ENCODE measurements at places on chromosomes 3 and 15. TPM values are rescaled to one million over a fixed set of nuclear protein-coding genes. Genes with fewer than 3 reads are reported as not detected.

DNA sequence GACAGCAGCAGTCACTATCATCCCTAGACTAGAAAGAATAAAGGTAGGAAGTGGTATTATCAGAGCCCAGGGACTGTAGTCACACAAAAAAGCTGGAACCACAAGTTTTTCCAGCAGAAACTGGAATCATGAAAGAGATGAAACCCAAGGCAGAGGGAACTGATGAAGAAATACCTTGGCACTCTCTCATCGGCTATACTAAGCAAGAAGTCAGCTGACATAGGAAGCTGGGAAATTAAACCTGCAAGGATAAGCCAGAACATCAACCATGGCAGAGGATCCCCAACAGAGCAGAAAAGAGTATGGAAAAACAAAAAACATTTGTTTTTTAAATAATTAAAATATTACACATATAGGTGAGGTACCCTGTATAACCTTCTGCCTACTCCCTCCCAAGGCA, 86.5 kb downstream of the AQR start:
- H3K27me3 ChIP-seq = no peaks in the 10 kb centered on the region
- H3K27ac ChIP-seq = no peak overlapping the region
- no peak overlapping the region for H3K4me3 ChIP-seq
- H3K36me3 ChIP-seq = peaks cover 92% of the 10 kb centered on the region
- DNase-seq = no peak

DNA sequence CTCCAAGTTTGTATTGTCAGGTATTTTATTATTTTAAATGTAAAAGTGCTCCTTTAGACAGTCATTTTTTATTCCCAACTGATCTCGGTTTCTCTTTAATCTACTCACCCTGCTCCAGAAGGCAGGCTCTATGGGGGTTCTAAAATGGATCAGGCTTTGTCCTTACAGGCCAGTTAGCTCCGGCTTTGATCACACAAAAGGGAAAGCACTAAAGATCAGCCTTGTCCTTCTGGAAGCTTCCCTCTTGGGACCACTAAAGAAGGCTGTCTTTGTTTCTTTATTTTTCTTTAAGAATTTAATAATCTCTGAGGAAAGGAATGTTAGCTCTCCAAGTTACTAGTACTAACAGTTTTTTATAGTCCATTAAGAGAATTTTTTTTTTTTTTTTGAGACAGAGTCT, 560.5 kb upstream of the ZNF717 start:
- H3K4me3 ChIP-seq = no peak overlapping the region
- no peaks in the 10 kb centered on the region for H3K27me3 ChIP-seq
- H3K36me3 ChIP-seq = no peaks in the 10 kb centered on the region
- H3K27ac ChIP-seq = no peak overlapping the region

- H3K4me1 ChIP-seq = no peaks in the 10 kb centered on the region
- DNase-seq = no peak
- peaks cover 36% of the 10 kb centered on the region for H3K27me3 ChIP-seq
- H3K4me3 ChIP-seq = no peak overlapping the region
- H3K36me3 ChIP-seq = no peaks in the 10 kb centered on the region
Observed at GRCh38 chr15:47177177-47177576, 540.1 kb upstream of the SEMA6D start.

GRCh38 chr15:37360724-37361123, 260.4 kb upstream of the MEIS2 start:
- no peaks in the 10 kb centered on the region for H3K4me1 ChIP-seq
- H3K27ac ChIP-seq = no peak overlapping the region
- H3K4me3 ChIP-seq = no peak overlapping the region
- DNase-seq = no peak

DNA sequence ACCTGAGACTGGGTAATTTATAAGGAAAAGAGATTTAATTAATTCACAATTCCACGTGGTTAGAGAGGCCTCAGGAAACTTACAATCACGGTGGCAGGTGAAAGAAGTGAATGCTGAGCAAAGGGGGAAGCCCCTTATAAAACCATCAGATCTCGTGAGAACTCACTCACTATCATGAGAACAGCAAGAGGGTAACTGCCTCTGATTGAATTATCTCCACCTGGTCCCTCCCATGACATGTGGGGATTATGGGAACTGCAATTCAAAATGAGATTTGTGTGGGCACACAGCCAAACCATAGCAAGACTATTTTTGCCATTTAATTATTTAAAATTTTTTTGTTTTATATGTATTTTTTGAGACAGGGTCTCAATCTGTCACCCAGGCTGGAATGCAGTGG, 27.0 kb upstream of the KCTD6 start:
- peaks cover 13% of the 10 kb centered on the region for H3K4me1 ChIP-seq
- H3K27me3 ChIP-seq = no peaks in the 10 kb centered on the region
- no peak overlapping the region for H3K4me3 ChIP-seq
- no peaks in the 10 kb centered on the region for H3K36me3 ChIP-seq
- DNase-seq = no peak

DNA sequence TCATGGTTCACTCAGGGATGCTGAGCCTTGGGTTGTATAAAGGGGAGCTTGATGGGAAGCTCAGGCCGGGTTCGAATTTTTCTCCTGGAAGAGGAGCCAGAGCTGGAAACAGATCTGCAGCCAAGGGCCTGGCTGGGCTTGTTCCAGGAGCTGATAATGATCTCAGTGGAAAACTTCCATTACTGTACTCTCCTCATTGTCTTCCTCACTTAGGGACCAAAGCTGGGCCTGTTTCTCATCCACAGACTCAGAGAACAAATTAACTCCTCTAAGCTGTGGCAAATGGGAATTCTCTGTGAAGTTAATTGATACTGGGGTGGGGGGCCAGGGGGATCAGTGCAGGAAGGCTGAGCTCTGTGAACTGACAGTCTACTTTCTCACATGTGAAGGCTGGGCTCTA, 92.0 kb downstream of the PRICKLE2 start:
- no peak overlapping the region for H3K27ac ChIP-seq
- H3K36me3 ChIP-seq = no peaks in the 10 kb centered on the region
- peaks cover 9% of the 10 kb centered on the region for H3K4me1 ChIP-seq
- no peaks in the 10 kb centered on the region for H3K27me3 ChIP-seq

DNA sequence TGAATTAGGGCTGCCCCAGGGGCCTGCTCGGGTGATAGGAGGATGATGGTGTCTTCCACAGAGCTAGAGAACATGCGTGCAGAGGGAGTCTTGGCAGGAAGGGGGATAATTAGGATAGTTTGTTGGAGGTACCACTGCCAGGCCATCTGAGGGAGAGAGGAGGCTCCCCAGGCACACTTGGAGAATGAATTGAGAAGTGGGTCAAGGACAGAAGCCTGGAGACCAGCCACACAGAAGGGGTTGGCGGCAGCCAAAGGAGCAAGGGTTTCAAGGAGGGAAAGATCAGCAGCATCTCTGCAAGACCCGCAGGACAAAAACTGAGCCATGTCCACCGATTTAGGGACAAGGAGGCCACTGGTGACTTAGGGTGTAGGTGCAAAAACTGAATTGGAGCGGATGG, 6.9 kb downstream of the SLC28A1 start:
- H3K27ac ChIP-seq = no peak overlapping the region
- no peak overlapping the region for H3K4me3 ChIP-seq
- no peaks in the 10 kb centered on the region for H3K27me3 ChIP-seq
- no peak for DNase-seq
- H3K4me1 ChIP-seq = peaks cover 7% of the 10 kb centered on the region
- H3K36me3 ChIP-seq = no peaks in the 10 kb centered on the region

GRCh38 chr15:35329521-35329961, 216.4 kb downstream of the DPH6 start:
- no peaks in the 10 kb centered on the region for H3K27me3 ChIP-seq
- no peak overlapping the region for H3K4me3 ChIP-seq
- H3K4me1 ChIP-seq = no peaks in the 10 kb centered on the region
- no peaks in the 10 kb centered on the region for H3K36me3 ChIP-seq
- DNase-seq = no peak
- no peak overlapping the region for H3K27ac ChIP-seq

Gene PTH1R
- total RNA-seq = 6.4 TPM

DNA sequence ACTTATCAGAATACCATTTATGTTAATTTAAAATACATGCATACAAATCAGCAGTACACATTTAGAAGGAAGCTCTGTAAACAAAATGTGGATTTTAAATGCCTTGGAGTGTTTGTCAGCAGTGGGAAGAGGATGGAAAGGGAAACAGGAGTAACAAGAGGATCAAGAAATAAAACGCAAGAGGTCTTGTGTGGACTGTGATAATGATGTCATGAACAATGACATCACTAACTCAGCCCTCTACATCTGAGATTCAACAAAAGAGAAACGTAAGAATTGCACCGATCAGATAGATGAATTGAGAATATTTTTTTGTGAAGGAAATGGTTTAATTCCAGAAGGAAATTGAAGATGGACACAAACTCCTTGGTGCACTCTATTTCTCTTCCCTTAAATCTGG, 44.0 kb upstream of the CNOT10 start:
- H3K4me1 ChIP-seq = no peaks in the 10 kb centered on the region
- no peaks in the 10 kb centered on the region for H3K36me3 ChIP-seq
- H3K27me3 ChIP-seq = no peaks in the 10 kb centered on the region
- H3K4me3 ChIP-seq = no peak overlapping the region
- H3K27ac ChIP-seq = peak overlapping the region; percentile 33
- DNase-seq = no peak

Gene GOLGA6L10
- 0.33 TPM for total RNA-seq

GRCh38 chr3:37793889-37794591, 67.6 kb upstream of the CTDSPL start:
- H3K27ac ChIP-seq = no peak overlapping the region
- no peaks in the 10 kb centered on the region for H3K27me3 ChIP-seq
- peaks cover 12% of the 10 kb centered on the region for H3K4me1 ChIP-seq

DNA sequence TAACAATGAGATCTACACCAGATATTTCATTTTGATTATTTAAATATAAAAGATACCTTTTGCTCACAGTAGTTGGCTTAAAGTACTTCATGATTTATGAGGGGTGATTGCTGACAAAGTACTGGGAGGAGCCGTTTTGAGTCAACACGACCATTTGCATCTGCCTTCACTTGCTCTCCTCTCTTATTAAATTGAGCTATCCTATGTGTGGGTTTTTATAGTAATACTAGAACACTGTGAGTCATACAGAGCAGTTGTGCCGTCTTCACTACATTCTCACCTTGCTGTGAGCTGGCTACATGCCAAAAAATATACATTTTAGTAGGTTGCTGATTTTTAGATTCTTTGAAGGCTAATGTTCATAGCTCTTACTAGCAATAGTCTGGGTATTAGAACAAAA, 161.2 kb downstream of the ALCAM start:
- no peaks in the 10 kb centered on the region for H3K36me3 ChIP-seq
- DNase-seq = no peak
- H3K4me1 ChIP-seq = no peaks in the 10 kb centered on the region
- H3K27ac ChIP-seq = no peak overlapping the region
- H3K4me3 ChIP-seq = no peak overlapping the region

Gene GATA2
- 11.0 TPM for total RNA-seq

DNA sequence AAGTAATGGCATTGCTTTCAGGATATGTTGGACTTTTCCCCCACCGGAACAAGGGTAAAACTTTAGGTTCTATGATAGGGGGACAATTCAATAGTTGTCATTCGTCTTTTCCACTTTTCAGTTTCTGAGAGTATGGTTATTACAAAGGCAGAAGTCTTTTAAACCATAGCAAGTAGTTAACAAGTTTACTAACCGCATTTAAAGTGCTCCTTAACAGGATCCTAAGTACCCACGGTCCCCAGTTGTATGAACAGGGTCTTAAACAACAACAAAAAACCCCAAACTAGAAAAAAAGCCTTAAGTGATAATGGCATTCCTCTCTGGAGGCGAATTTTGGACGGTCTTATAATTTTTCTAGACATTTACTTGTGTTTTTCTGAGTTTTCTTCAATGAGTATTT, 831 bp downstream of the IFT57 start:
- H3K4me3 ChIP-seq = peak overlapping the region; percentile 87
- H3K27me3 ChIP-seq = no peaks in the 10 kb centered on the region
- H3K36me3 ChIP-seq = peaks cover 17% of the 10 kb centered on the region
- H3K4me1 ChIP-seq = peaks cover 42% of the 10 kb centered on the region

Gene TMC3
- total RNA-seq = not detected

DNA sequence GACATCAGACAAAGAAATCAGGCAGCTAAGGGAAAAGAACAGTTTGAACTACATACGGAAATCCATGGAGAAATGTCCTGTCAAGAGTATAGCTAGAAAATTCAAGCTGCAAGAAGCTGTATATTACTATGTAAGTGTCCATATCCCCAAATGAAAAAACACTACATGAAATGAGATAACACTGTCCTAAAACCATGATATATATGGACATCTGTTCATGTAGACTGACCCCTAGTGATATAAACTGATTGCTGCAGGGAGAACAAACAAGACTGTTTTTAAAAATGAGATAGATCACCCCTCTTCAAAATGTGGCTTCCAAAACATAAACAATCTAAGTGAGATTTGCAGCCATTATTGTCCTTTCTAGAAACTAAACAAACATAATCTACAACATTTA, 985.6 kb downstream of the EPHA3 start:
- no peak for DNase-seq
- H3K27me3 ChIP-seq = no peaks in the 10 kb centered on the region
- H3K4me1 ChIP-seq = peaks cover 4% of the 10 kb centered on the region

Gene C15orf62
- total RNA-seq = 0.30 TPM

GRCh38 chr3:49673715-49674496, at the start of gene APEH:
APEH (plus strand) TSS chr3:49674351; CDS start chr3:49674402, 51 bp downstream.
- H3K4me1 ChIP-seq = peaks cover 33% of the 10 kb centered on the region
- peak within 1 kb of the TSS; percentile 97 for H3K27ac ChIP-seq
- H3K27me3 ChIP-seq = no peaks in the 10 kb centered on the region
- peaks cover 34% of the 10 kb centered on the region for H3K36me3 ChIP-seq
- peak; percentile 96 for DNase-seq

GRCh38 chr3:175598740-175599139, 739.6 kb downstream of the NAALADL2 start:
- H3K27me3 ChIP-seq = no peaks in the 10 kb centered on the region
- H3K4me3 ChIP-seq = no peak overlapping the region
- no peaks in the 10 kb centered on the region for H3K4me1 ChIP-seq
- H3K36me3 ChIP-seq = no peaks in the 10 kb centered on the region
- H3K27ac ChIP-seq = no peak overlapping the region

DNA sequence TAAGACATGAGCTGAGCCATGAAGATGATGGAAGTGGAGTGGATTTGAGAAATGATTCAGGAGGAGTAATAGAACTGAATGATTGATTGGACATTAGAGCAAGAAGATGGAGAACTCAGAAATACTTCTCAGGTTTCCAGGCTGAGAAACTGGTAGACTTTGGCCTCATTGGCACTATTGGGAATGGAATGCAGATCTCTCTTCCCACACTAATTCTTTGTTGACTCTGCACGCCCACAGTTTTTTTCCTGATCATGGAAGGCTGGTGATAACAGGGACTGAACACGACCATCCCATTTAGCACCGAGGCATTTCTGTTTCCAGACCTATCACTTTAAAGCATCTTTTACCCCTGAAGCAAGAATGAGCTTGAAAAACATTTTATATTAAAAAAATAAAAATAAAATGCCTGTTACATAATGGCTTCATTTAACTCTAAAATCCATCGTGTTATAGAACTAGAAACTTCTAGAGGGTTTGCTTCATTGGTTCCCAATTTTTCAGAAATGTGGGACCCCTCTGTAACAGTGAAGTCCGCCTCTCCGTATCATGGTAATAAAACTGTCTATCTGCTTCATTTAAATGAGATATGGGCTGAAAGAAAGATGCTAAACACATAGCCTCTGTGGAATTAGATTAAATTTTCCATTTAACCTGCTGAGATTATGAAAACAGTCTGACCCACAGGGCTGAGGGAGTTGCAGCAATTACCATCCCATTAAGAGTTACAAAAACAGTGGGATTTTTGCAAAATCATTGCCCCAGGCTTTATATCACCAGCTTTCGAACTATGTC, 562.0 kb upstream of the CFAP20DC start:
- no peak overlapping the region for H3K27ac ChIP-seq
- no peaks in the 10 kb centered on the region for H3K36me3 ChIP-seq
